HuH-7 (cell line): ENCODE measurements at places on chromosomes 13 and 19.

DNA sequence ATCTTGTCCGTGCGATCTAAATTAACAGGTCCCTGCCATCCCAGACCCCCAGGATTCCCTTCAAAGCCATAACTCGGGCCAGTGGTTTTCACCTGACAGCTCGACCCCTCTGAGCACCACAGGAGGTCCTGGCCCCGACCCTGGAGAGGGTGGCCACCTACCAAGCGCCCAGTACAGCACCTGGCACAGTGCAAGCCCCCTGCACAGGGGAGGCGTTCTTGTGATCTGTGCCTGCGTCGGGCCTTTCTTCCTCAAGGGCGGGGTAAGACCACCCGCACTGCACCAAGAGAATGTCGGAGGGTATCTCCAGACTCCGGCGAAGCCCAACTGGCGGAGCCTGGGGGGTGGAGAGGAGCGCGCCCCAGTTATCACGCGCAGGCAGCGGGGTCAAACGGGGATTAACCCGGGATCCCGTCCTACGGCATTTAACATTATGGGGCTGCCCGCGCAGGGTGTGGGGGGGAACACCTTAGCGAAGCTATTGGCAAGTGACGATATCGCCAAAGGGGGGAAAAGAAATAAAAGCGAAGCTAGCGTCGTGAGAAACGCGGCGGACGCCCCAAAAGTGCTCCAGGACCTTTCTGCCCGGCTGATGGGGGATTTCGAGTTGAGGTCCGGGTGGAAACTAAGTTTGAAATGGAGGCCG lies 1.3 kb upstream of the HNRNPL start:
- no peak for DNase-seq

DNA sequence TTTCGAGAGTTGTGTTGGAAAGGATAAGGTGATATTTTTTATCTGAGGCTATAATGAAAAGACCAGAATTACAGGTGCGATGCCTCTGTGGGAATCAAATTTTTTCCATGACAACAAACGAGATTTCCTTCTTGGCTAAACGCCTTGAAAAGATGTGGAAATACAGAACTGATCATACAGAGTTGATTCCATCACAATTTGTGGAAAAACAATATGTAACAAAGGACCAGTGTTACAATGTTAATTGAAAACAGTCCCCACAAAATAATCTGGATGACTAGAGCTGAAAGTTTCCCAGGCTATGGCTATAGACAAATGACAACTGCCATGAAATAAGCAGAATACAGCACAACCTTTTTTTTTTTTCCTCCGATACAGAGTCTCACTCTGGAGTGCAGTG lies 628.9 kb downstream of the DIAPH3 start:
- DNase-seq: no peak

GRCh38 chr19:8451885-8452284 lies 7.1 kb downstream of the HNRNPM start:
- DNase-seq: no peak

GRCh38 chr19:46373491-46374359 lies 26.8 kb downstream of the PPP5C start:
- no peak for DNase-seq

GRCh38 chr13:91212231-91212630 lies 135.3 kb upstream of the MIR17HG start:
- DNase-seq: no peak

GRCh38 chr19:19668230-19669012 lies at the start of gene ZNF101:
Gene ZNF101 (plus strand): TSS chr19:19668839. CDS start chr19:19668964, 125 bp downstream.
- DNase-seq: peak; percentile 99

GRCh38 chr13:107376341-107377125 lies 808.6 kb upstream of the ARGLU1 start:
- DNase-seq: no peak

- no peak for DNase-seq
Observed at GRCh38 chr13:75864718-75865117, 228.6 kb downstream of the LMO7 start.

DNA sequence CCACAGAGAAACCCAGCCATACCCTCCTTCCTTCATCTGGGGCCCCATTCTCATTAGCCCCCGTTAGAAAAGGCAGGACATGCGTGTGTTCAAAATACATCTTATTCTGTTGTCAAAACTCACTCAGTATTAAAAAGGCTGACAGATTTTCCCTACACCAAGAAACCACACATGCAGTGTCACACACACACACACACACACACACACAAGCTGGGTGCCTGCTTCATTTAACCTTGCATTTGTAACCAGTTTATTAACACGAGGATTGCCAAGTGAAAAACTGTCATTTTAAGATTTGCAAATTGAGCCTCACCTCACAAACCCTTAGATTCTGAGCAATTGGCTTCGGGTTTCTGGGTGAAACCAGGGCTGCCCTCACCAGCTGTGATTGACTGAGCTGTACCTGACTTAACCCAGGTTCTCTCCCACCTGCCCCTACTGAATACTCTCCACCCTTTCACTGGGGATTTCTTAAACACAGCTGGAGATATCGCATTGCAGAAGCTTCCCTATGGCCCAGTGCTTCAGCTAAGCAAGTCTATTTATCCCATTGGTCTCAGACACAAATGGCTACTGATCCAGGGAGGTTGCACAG lies 172.7 kb upstream of the ZNF507 start:
- no peak for DNase-seq

DNA sequence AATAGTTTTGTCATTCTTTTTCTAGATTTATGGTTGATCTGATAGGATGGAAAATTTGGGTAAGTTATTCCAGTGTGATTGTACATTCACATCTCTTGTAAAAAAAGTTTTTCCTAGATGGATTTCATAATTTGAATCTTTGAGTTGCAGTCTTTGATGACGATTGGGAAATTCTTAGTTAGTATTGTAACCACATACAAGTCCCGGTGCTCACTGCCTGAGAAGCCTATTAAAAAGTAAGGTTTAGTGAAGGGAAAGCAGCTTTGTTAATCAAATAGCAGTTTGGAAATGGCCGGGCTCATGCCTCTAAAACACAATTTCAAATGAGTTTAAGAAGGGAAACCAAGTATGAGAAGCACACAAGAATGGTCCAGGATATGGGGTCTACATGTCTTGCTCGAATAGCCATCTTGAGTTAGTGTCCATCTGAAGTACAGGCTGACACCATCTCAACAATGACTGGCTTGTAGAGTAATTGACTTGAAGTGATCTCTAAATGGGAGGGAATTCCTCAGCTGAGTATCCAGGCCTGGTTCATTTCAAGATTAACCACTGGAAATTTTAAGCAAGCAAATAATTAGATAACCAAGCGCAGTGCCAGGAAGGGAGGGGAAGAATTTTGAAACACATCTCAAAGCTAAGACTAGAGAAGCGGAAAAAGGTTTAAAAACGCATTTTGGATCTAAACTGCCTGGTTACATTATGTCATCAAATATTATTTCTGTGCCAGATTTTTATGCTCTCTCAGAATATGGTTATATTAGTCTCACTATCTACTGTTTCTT lies 1145.6 kb upstream of the MIR17HG start:
- DNase-seq: no peak

DNA sequence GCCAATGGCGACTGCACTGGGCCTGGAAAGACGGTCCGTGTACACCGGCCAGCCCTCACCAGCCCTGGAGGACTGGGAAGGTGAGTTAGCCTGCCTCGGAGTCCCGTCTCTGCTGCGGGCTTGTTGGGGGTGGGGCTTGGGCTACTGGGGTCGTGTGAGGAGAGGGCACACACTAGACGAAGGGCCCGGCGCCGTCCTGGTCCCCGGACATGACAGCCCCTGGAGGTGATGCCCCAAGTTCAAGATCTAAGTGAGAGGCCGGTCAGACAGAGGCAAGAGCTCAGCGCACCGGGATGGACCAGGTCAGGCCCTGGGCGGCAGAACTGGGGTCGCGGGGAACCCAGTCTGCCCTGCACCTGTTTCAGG lies 1.6 kb downstream of the CILP2 start:
- no peak for DNase-seq

DNA sequence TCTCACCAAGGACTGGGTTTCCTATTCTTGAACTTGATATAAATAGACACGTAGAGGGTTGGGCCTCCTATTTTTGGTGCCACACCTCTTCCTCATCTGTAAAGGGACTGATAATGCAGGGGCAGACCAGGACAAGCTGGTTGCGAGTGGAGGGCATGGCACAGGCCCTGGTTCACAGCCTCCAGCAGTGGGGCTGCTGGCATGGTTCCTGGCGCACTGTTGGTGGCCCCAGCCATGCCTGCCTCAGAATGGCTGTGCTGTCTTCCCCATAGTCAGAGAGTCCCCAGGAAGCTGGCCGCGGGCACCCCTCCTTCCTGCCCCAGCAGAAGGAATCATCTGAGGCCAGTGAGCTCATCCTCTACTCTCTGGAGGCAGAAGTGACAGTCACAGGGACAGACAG lies 10.5 kb upstream of the OVOL3 start:
- no peak for DNase-seq

GRCh38 chr13:50370303-50370950 lies 355.2 kb downstream of the KCNRG start:
- DNase-seq: no peak

GRCh38 chr19:31531326-31531725 lies 182.1 kb upstream of the TSHZ3 start:
- no peak for DNase-seq

GRCh38 chr19:782185-782877 lies 14.9 kb upstream of the PTBP1 start:
- peak; percentile 62 for DNase-seq

DNA sequence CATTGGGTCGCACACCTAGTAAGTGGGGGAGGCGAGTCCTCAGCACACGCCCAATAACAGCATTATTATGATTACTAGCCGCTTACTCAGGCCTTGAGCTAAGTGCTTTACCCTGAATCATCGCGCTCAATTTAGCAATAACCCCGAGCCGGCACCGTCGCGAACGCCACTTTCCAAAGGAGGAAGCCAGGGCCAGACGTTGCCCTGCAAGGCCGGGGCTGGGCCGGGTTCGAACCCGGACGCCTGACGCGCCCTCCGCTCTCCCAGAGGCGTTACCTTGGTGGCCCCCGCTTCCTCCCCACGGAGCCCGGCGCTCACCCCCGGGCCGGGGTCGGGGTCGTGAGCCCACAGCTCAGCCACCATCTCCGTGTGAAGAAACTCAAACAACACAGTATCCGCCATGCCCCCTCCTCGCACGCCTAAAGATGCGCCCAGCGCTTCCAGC lies at the start of gene TRAPPC6A:
TSS of gene TRAPPC6A (minus strand) at position 421 of the 445 bp plus-strand sequence. CDS start at position 402, 19 bp downstream.
- DNase-seq: no peak

- peak; percentile 34 for DNase-seq
Observed at GRCh38 chr19:7287722-7288121, 6.5 kb downstream of the INSR start.

- no peak for DNase-seq
Observed at GRCh38 chr13:38452656-38453055, 103.0 kb downstream of the UFM1 start.

DNA sequence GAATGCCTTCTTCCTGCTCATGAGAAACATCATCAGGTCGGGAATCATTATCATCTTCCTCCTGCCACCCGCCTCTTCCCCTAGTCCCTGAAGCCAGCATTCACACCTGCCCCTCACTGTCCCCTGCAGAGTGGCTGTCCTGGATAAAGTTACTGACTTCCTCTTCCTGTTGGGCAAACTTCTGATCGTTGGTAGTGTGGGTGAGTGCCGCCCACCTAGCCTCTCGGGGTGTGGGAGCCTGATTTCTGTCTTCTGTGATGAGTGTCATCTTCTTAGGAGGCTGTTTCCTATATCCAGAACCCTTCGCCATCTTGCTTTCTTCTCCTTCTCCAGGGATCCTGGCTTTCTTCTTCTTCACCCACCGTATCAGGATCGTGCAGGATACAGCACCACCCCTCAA lies 12.5 kb downstream of the SLC44A2 start:
- no peak for DNase-seq

- DNase-seq: peak; percentile 61
Observed at GRCh38 chr19:16325641-16326400, 1.2 kb downstream of the KLF2 start.

DNA sequence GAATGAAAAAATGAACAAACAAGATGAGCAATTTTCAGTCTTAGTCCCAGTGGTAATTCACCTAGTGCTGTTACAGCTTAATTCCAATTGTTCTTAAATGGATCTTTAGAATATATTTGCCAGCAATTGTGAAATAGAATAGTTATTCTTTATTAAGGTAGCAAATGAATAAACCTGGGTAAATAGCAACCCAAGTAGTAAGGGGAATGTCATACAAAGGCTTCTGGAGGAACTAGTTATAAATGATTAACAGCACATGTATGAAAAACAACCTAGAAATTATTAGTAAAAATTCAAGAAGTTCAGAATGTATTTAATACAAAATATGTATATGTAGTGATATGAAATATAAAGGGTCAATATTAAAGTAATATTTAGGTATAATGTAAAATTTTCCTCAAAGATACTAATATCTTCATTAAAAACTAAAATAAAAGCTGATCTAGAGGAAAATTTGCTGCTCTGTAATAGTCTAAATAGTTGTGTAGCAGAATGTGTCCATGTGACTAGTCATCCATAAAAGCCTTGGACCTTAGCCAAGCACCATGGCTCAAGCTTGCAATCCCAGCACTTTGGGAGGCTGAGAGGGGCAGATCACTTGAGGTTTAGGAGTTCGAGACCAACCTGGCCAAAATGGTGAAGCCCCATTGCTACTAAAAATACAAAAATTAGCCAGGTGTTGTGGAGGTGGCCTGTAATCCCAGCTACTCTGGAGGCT lies 535.9 kb upstream of the ATXN8OS start:
- DNase-seq: no peak

DNA sequence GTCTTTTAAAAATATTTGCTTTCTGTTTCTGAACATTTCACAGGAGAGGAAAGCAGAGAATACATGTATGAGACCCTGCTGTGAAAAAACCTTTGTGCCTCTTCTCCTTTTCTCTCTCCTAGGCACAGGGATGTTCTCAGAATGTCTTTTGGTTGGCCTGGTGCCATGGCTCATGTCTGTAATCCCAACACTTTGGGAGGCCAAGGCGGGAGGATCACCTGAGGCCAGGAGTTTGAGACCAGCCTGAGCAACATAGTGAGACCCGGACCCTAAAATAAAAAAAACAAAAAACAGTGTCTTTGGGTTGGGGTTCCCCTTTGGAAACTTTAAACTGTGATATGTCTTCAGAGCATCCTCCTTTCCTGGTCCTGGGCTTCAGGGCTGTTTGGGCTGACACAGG lies 1.5 kb downstream of the ZNF627 start:
- no peak for DNase-seq

GRCh38 chr19:28889941-28890670 lies 322.8 kb downstream of the UQCRFS1 start:
- DNase-seq: no peak

GRCh38 chr13:28983641-28984040 lies 163.5 kb downstream of the MTUS2 start:
- no peak for DNase-seq

DNA sequence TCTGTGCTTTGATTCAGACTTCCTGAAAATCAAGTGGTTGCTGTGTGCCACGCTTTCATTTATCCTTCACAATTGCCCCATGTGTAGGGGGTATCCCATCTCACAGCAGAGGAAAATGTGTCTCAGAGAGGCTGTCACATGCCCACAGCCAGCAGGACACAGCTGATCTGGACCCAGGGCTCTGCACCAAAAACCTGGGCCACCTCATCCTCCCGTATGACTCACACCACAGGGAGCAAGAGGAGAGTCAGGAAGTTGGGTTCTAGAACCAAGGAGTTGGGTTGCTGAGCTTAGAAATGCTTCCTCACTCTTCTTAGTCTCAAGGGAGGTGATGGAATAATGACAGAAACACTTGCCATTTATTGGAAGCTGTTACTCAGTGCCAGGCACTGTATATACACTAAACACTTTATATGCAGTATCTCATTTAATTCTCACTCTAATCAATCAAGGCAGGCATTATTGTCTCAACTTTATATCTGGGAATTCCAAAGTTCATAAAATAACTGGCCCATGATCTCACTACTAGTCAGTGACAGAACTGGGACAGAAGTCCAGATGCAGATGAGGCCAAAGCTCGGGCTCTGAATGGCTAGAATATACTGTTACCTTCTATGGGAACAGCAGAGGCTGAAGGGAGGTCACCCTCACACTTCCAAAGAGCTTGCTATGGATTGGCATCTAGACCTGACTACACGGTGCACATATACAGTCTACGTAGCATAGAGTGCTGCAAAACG lies 47.7 kb upstream of the ATP12A start:
- DNase-seq: no peak
